ENCODE measurements at places on chromosomes 2 and 18. TPM values are rescaled to one million over a fixed set of nuclear protein-coding genes. Genes with fewer than 3 reads are reported as not detected.

The CRYGD gene
- 1.7 TPM for total RNA-seq

The PJVK gene
- 5.0 TPM for total RNA-seq

The REG3A gene
- not detected for total RNA-seq

The ITGA4 gene
- 8.7 TPM for total RNA-seq

The KCNJ3 gene
- 22.8 TPM for total RNA-seq

DNA sequence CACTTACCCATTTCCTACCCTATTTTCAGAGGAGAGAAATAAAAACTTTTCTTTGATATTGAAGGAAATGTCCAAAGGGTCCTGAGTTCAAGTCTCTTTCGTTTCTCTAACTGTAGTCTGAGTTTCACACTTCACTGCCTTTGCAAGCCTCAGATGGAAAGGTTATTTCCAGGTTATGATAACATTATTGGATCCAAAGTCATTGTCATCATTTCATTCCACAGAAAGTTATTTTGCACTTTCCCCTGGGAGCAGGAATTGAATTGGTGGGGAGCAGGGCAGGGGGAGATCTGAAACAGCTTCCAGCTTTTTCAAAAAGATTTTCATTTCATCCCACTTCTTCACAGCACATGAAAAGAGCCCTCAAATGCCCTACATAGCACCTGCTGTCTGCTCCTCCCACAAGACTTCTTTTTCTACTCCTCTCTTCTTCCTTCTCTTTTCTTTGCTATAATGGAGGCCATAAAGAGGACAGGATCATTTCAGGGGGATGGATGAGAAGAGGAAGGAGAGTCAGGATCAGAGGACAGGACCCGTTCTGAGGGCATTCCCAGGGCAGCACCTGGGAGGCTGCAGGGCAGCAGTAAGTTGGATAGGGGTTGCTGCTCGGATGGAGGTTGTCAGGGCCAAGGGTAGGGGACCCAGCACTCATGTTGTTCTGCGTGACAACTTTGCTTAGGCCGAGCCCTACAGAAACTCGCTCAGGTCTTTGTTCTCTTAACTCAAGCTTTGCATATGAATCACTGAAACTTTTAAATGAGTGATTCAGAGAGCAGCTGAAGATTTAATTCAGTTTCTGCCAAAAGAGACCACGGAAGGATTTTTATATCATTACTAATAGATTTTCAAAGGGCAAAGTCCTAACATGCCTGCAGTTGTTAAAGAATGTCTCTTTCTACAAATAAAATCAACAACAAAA is 11.4 kb upstream of the GALNT5 start:
- DNase-seq: no peak

DNA sequence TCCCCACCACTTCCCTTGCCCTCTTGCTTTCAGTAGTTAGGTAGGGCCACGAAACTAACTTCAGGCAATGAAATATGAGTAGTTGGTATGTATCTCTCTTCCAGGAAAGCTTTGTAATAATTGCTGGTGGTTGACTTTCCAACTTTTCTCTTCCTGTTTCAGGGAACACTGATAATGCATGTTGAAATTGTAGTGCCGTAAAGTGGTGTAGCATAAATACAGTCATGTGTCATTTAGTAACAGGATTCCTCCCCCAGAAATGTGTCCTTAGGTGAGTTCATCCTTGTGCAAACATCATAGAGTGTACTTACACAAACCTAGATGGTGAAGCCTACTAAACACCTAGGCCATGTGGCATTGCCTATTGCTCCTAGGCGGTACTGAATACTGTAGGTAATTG is 429.2 kb downstream of the PID1 start:
- no peak for DNase-seq

DNA sequence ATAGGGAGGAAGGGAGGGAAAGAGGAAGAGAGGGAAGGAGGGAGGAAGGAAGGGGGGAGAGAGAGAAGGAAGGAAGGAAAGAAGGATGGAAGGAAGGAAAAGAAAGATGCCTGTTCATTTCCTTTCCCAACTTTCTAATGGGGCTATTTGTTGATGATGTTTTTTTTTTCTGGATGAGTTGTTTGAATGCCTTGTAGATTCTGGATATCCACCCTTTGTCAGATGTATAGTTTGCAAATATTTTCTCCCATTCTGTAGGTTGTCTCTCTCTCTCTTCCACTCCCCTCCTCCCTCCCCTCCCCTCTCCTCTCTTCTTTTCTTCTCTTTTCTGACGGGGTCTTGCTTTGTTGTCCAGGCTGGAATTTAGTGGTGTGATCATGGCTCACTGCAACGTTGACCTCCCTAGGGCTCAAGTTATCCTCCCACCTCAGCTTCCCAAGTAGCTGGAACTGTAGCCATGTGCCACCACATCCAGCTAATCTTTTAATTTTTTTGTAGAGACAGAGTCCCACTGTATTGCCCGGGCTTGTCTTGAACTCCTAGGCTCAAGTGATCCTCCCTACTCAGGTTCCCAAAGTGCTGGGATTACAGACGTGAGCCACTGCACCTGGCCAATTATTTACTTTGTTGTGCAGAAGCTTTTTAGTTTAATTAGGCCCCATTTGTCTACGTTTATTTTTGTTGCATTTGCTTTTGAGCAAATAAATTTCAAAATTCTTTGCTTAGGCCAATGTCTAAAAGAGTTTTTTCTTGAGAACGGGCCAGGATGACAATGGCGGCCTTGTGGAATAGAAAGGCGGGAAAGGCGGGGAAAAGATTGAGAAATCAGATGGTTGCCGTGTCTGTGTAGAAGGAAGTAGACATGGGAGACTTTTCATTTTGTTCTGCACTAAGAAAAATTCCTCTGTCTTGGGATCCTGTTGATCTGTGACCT is 57.3 kb upstream of the FAM117B start:
- DNase-seq: no peak

DNA sequence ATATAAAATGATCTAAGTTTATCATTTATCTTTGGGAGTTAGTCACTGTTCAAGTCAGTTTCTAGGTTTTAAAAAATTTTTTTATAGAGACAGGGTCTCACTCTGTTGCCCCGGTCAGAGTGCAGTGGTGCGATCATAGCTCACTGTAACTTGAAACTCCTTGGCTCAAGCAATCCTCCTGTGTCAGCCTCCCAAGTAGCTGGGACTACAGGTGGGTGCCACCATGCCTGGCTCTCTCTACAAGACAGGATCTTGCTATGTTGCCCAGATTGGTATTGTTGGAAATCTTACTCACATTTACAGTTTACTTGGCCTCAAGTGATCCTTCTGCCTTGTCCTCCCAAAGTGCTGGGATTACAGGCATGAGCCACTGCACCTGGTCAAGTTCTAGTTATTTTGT is 74.5 kb downstream of the MIB1 start:
- no peak for DNase-seq

- DNase-seq: no peak
Observed at GRCh38 chr18:23912356-23912755, 102.2 kb upstream of the TTC39C start.

GRCh38 chr18:64118406-64118805 is 30.5 kb downstream of the LINC00305 start:
- no peak for DNase-seq

- DNase-seq: no peak
Observed at GRCh38 chr2:39334529-39334928, 90.8 kb upstream of the CDKL4 start.

- no peak for DNase-seq
Observed at GRCh38 chr2:220270481-220271070, 643.1 kb downstream of the SLC4A3 start.

- DNase-seq: no peak
Observed at GRCh38 chr2:8658064-8658862, 23.6 kb upstream of the ID2 start.

- no peak for DNase-seq
Observed at GRCh38 chr2:30569946-30570345, 122.9 kb downstream of the LCLAT1 start.

DNA sequence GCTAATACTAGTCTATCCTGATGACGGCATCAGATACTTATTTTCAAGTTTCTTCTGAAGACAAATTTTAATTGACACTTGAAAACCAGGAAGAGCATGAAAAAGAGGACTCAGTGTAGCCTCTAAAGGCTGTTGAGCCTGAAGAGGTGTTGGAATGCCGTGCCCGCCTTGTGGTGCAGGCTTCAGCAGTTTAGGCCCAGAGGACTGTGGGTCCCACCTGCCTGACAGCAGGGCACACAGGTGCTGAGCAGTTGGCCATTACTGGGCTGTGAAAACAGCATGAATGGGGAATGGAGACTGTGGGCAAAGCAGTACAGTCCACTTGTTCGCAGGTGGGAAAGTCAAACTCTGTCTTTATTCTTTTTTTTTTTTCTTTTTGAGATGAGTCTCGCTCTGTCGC is 49.8 kb upstream of the THOC1 start:
- no peak for DNase-seq

DNA sequence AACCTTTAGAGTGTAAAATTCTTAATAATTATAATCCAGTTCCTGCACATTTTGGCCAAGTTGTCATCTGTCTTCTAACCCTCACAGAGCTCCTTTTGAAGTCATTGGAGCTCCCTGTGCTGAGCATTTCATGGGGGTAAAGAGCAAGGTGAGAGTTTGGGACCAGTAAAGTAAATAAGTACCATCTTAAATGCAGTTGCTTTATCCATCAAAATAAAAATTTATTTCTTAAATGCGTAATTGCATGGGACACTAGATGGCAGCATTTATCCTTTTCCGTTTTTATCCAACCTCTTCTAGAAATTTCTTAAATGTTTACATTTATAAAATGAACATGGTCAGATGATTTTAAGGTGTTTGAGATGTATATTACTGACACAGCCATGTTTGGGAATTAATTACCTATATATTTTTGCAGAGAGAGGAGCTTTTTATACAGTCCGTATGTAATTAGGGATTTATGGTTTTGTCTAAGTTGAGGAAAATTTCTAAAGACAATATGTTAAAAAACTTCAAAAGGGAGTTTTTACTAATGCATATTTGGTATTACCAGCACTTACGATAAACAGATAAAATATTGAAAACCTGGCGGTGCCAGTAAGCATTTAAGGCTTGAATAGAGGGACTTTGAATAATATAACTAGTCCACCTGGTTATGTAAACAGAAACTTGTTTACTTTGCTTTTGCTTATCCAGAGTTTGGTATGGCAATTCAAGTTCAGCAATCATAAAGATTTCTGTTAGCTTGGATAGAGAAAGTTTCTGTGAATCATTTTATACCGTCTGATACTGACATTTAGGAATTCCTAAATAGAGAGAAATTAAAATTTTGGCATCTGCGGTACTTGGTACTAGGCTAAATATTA is 54.5 kb downstream of the ACSL3 start:
- DNase-seq: no peak
